ENCODE measurements at places on chromosomes 2 and 18.

DNA sequence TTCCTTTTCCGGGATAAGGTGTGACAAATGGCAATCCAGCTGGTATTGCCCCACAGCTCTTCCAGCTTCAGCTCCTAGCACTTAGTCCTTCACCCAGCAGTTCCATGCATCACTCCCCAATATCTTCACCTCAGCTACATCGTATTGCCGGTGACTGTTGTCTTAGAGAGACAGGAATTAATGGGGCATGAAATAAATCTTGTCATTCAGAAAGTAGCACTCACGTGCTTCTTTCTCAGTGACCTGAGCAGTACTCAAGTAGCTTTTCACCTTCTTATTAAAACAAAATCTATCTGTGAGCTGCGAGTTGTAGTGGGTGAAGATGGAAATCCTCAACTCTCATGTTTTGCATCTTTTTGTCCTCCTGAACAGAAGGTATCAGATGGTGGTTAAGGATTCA lies 72.8 kb downstream of the PTH2R start:
- DNase-seq, result no peak

- no peak for DNase-seq
Observed at GRCh38 chr2:102005989-102006885, 14.5 kb downstream of the IL1R2 start.

- no peak for DNase-seq
Observed at GRCh38 chr2:122266636-122267035, 511.2 kb downstream of the TSN start.

DNA sequence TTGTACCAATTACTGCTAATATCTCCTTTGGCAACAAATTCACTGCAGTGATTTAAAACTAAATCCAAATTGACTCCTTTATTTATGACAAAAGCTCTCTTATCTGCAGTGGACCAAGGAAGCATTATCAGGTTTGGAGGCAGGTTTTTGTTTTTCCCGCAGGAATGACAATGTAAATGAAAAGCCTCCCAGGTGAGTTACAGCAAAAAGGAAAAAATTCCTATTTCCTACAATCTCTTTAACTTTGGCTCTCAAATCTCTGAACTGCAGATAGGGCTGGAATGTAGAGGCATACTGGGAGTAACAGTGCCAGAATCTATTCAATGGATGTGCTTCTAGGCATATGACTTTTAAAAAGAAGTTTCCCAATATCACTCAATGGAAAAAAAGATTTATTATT lies 28.9 kb upstream of the LRP2 start:
- DNase-seq, result no peak

DNA sequence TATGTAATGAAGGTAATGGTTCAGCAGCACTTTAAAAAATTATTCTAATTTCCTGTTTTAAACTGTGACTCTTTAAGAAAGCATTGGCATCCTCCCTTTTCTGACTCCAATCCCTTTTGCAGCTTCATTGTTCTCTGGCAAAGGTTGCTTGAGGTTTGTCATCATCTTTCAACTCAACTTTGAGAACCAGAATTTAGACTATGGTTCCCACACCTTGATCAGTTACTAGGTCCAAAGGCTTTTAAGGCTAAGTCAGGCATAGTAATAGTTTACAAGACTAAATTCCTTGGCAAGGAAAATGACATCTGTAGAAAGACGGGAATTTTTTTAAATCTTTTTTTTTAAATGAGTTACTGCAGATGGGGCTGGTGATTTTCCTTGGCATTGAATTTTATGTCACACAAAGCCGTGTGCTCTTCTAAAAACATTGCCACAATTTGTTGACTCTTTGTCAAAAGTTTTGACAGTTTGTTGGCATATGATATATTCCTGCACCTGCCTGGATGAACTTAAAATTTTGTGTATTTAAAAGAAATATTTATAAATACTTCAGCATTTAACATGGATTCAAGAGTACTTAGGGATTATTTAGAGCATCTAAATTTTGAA lies 451.0 kb downstream of the MEIS1 start:
- DNase-seq, result no peak

- no peak for DNase-seq
Observed at GRCh38 chr2:102367331-102367971, 11.9 kb downstream of the IL18R1 start.

GRCh38 chr18:28175150-28175929 lies 1.6 kb downstream of the CDH2 start:
- DNase-seq, result no peak

DNA sequence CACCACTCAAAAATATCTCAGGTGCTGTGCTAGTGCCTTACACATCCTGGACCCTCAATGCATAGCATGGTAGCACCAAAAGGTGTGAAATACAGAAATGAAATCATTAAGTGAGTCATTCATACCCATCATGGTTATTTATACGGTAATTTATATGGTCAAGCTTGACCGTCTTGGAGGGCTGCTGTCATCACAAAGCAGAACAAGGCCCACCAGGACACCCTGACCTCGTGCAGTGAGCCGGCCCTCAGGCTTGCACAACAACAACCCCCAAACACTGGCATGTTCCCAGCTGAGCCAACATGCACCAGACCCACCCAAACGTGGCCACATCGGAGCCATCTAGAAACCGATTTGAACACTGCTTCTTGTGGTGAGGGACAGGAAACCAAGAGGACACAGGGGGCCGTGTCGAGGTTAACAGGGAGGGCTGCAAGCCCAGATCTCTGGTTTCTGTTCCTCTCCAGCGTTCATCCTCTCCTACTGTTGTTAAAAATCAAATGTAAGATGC lies 378.5 kb upstream of the ID2 start:
- no peak for DNase-seq

DNA sequence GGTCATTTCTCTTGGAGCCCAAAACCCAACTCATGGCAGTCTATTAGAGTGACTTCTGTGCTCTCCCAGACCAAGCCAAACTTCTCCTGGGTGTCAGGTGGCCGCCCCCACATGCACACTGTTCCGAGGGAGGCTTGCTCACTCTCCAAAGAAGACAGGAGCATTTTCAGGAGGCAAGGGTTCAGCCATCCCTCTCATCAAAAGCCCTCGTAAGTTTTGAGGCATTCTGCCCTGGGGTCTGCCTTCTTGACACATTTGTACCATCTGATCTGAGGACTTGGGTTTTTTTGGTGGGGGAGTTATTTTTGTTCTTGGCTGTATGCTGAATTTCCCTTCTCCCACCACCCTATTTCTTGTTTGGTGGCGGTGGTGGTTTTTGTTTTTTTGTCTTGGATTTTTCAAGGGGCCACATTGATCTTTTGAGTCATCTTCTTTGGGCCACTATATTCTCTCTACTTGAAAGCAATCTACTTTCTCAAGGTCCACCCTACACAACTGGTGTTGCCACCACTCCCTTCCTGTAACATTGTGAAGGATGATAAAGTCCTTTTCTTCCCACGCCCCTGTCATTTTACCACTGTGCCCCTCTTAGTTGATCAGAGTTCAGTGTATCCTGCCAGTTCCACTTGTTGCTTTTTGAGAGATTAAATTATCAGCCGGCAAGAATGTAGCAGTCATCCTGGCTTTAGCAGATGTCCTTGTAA lies 255.8 kb downstream of the CYP26B1 start:
- DNase-seq, result no peak

- DNase-seq, result no peak
Observed at GRCh38 chr2:26493566-26493965, 15.6 kb upstream of the OTOF start.

- no peak for DNase-seq
Observed at GRCh38 chr2:7974936-7975335, 706.9 kb upstream of the ID2 start.

GRCh38 chr2:221602938-221603337 lies 30.8 kb upstream of the EPHA4 start:
- no peak for DNase-seq

GRCh38 chr2:8581234-8581561 lies 100.7 kb upstream of the ID2 start:
- no peak for DNase-seq

DNA sequence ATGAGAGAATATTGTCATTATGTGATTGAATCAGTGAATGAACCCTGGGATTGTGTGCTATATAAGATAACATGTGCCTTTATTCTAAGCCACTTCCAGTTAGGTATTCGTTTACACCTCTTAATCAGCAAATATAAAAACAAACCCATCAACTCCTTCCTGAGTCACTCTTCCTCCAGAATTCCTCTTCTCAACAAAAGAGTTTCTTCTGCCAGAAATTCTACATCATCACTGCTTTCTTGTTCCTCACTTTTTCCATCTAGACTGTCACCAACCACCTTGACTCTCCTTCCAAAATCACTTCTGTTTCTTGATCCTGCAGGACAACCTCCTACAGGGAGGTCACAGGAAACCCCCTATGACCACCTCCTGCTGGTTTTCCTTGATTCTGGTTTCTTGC lies 261.4 kb downstream of the CYP26B1 start:
- no peak for DNase-seq

DNA sequence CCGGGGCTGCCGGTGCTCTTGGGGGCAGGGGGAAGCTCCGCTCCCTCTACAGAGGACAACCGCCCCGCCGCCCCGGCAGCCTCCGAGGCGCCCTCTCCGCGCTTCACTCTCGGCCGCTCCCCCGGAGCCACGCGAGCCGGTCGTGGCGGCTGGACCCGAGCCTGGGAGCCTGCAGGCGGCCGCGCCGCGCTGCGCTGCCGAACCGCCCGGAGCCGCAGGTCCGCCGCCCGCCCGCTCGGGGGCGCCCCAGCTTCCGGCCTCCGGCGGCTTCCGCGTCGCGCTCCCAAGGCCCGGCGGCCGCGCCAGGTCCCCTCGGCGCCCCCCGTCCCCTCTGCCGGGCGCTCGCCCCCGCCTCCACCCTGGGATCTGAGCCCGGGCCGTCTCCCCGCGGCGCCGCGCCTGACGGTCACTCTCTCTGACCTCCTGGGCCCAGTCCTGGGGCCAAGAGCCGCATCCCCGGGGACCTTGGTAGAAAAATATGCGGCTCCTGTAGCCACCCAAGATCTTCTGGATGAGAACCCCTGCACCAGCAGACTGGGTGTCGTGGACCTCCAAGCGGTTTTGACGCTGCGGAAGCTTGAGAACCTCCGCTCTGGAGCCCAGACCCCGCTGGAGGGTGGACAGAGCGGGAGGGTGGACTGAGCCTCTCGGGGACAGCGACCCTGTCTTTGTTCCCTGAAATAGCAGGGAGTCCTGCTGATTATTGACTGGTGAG lies 44.3 kb downstream of the SERTAD2 start:
- DNase-seq, result no peak

DNA sequence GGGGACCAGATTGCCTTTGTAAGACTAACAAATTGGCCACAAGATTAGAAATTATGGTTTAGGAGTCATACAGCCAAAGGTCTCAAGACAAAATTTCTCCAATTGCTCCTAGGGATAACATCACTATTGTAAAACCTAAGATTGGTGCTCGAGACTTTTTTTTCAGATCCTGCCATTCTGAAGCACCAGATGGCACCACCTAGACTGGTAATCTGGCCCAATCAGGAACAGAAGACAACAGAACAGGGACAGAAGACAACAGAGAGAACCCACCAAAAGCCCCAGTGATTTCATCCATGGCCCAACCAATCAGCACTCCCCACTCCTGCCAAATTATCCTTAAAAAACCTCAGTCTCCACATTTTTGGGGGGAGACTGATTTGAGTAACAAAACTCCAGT lies 66.8 kb downstream of the LINC00305 start:
- DNase-seq, result no peak

DNA sequence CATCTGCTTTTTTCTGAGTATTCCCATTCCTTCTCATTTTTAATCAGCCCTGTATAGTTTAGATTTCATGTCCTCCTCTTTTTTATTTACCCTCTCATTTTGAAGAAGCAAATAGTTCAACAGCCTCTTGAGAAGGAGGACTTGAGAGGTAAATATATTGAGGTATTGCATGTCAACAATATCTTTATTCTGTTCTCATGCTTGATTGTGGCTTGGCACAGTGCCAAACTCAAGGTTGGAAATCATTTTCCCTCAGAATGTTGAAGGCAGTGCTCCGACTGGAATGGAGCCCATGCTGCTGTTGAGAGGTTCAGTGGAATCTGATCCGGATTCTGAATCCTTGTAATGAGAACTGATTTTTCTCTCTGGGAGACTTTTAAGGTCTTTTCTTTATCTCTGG lies 31.0 kb upstream of the GALNT3 start:
- DNase-seq, result peak; percentile 37

DNA sequence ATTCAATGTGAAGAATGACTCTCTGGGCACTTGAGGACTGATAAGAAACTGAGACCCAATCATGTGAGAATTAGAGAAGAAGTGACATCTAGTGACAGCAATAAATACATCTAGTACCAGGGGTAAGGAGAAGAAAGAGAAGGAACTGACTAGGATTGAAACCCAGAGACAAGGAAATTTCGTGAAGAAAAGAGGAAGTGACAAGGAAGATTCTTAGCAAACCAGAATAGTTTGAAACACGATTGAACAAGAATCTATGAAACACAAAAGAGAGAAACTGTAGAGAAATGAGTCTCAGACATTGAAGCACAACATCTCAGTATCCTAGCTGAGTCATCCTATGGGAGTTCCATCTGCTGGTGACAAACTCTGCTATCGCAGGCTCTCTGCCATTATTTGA lies 571.9 kb upstream of the PKDCC start:
- no peak for DNase-seq

- no peak for DNase-seq
Observed at GRCh38 chr18:76499637-76500340, 4.7 kb upstream of the ZNF516 start.

- no peak for DNase-seq
Observed at GRCh38 chr2:185012643-185013042, 414.3 kb downstream of the ZNF804A start.

DNA sequence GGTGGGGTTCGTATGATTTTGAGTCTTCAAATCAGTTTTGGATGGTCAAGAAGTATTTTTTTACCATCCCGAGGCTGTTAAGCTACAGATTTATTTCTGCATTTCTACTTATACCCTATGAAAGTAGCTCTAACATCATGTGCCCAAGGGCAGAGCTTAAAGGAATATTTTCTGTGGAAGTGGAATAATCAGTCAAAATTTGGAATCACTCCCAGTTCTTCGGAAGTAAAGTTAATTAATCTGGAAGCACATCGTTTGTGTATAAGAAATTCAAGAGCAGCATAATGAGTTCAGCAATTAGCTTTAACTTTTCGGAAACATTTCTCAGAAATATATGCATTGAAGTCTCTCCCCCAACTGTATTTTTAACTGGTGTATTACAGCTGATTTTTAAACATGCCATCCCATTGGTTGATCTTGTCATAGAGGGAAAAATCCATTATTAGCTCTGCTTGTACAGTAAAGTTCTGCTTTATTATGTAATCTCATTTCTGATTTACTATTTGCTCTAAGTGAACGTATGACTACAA lies 510.1 kb downstream of the DCC start:
- DNase-seq, result no peak

DNA sequence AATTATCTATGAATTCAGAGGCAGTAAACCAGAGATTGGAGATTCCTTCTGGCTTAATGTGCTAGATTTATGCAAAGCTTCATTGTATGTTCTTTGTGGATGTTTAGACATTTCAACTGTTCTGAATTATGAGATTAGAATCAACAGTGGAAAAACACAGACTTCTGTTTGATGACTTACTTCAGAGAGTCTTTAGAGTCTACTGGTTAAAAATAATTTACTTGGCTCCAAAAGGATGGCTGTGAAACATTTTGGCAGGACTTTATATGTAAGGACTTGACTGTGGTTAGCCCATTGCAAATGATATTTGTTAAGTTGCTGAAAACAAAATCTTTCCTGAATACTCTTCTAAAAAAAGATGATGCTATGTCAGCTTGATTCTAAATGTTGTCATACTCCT lies 25.5 kb upstream of the LRRC30 start:
- no peak for DNase-seq

GRCh38 chr18:36530676-36531405 lies 233.3 kb downstream of the FHOD3 start:
- DNase-seq, result no peak
